ENCODE measurements at places on chromosomes 12 and 14.

DNA sequence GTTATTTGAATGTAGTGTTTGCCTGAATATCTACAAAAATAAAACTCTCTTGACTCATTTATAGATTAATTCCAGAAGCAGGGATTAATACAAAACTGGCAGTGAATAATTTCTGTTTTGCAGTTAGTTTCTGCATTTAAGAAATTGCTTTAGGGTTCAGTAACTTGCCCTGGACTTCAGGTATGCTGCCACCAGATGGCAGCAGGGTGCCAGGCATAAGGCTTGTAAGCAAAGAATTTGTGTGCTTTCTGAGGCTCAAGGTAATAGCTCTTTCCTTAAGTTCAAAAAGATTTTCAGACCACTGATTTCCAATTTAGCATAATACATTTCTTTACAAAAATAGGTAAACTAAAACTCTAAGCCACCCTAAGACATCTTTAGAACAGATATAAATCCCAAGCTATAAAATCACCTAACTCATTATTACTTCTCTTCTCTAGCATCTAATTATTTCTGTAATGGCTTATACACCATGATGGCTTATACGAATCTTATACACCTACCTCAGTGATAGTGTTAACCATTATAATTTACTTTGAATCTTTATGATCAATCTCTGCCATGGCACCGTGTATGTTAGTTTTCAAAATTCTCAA, 398.3 kb downstream of the APAF1 start:
- peak; percentile 55 for DNase-seq

- no peak for DNase-seq
Observed at GRCh38 chr12:105280966-105281693, 45.2 kb upstream of the APPL2 start.

GRCh38 chr12:49276304-49277290, 11.7 kb downstream of the TUBA1C start:
- no peak for DNase-seq

GRCh38 chr12:45713078-45713477, 16.4 kb upstream of the ARID2 start:
- DNase-seq, result no peak

GRCh38 chr14:69964841-69965240, 85.6 kb downstream of the SMOC1 start:
- no peak for DNase-seq

GRCh38 chr12:121455766-121456420, 56.0 kb downstream of the RNF34 start:
- DNase-seq, result no peak

DNA sequence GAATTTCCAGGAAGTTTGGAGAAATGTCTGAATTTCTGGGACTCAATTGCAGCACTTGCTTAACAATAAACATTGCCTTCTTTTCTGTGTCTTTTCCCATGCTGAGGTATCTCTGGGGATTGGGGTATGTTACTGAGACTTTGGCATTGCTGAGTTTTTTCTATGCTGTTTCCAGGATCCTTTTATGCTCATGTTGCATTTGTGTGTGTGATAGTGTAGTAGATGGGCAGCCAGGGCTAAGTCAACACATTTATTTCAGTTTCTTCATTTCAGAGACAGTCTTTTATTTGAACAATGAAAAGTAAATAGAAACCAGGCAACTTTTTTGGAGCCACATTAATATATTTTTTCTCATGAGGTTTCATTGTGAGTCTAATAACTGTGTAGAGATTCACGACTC, 1160.3 kb upstream of the TMEM132C start:
- DNase-seq, result no peak

DNA sequence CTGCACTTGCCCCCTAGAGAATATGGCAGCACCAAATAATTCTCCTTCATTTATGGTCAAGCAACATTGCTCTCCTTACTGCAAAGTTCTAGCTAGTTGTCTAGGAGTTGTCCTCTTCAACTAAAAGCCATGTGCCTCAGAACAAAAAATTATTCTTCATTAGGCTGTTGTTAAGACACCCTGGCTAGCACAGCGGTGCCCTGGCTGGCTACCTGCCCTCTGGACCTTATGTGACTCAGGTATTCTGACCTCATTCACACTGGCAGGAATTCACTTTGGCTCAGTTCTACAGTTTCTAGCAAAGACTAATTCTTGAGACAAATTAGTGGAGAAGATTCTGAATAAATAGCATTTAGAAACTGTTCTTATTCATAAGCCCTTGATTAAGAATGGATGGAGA, 224.4 kb upstream of the KRR1 start:
- no peak for DNase-seq

DNA sequence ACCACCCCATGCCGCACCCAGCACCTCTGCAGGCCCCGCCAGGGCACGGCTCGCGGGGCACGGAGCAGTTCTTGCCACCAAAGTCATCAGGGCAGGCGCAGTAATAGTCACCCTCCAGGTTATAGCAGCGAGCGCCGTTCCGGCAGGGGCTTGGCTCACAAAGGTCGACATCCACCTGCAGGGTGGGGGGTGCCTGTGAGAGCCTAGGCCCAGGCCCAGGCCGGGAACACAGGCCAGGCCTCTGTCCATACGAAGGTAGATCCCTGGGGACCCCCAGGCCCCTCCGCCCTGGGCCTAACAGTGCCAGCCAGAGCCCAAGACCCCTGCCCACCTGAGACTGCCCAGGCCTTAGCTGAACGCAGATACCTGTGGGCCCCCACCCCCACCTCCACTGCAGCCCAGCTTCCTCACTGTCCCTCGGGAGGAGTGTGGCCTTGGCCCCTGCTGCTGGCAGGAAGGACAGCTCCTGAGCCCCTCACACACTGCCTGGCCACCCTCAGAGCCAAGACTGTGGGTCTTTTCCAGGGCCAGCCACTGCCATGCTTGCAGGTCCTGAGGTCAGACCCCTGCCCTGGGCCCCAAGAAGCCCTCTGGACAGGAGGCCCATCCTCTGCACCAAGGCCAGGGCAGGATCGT, 19.3 kb downstream of the JAG2 start:
- no peak for DNase-seq

DNA sequence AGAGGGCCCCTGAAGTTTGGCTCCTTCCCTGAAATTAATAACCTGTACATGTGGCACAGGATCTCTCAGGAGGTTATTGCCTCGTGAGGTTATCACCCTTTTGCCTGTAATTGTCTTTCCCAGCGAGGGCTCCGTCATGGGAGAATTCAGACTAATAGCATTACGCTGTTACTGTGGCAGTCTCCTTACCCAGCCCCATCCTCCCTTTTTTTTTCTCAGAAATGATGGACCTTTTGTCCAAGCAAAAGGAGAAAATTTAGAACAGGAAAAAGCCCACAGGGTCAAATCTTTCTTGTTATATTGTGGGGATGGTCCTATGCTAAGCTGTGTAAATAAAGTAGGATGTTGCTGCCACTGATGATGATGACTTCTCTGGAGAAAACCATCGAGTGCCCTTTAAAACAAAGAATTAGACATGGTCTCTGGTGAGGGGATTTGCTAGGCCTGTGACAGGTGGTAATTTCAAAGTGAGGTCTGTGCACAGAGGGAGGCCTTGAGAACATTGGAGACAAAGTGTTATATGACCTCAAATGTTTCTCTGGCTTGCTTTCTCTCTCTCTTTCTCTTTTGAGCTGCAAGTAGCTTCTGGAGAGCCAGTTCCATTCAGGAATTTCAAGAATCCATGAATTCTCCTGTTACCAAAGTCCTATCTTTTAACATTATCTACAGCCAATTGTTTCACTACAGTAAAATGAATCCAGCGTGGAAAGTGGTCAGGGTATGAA, 357.2 kb downstream of the BMP4 start:
- DNase-seq, result no peak

- no peak for DNase-seq
Observed at GRCh38 chr14:59292921-59293534, 104.6 kb downstream of the DAAM1 start.

- DNase-seq, result no peak
Observed at GRCh38 chr12:15526033-15526432, 203.7 kb downstream of the PTPRO start.

DNA sequence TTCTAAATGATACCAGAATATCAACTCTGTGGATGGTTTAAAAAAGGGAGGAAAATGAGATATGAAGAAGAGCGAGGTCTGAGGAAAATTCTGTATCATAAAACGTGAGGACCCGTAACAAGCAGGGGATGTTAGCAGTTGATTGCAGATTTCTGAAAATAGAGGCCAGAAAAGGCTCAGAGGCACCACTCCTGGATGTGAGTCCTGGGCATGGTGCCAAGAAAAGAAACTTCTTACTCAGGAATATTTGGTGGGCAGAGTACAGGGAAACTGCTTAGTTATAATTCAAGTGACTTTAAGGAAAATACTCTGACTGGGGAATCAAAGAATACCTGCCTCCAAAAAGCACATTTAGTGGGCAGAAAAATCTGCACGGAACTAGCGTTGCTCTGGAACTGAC, 85.5 kb downstream of the PRICKLE1 start:
- DNase-seq, result no peak

DNA sequence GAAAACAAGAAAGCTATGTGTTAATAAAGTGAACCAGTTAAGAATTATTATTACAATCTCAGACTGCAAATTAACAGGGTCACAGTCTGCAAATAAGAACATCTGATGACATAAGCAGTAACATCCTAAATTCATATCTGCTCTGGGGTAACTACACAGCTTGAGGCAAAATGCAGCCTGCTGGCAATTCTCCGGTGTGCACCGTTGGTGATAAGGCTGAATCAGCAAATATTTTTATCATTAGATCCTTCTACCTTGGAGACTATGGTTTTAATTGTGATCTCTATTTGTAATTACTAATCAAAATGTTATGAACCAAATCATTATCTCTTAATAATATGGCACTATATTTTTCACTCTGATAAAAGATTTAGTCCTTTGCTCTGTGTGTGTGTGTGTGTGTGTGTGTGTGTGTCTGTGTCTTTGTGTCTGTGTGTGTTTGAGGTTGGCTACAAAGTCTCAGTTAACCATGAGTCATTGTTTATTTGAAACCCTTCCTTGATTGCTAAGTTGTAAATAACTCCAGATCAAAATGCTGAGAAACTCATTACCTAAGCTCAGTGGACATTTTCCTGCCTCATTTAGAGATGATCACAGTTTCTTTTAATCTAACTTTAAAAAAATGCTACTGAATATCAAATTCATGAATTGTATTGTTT, 442.6 kb downstream of the GXYLT1 start:
- DNase-seq, result no peak

GRCh38 chr12:99381992-99382391, 265.6 kb upstream of the GARIN6 start:
- DNase-seq, result no peak

DNA sequence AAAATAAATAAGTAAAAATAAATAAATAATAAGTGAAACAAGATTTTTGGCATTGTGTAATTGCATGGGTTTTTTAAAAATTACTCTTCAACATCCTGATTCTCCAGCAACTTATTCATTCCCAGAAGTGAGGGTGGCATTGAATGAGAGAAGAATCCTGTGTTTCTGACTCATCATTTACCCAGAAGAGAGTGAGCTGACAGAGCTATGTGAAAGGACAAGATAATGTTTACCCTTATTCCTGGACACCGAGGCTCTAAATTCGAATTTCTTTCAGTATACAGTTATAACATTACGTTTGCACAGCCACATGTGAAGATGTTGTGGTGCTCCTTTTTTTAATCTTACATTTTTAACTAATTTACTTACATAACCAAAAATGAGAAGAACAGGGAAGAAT, 36.4 kb downstream of the BBS10 start:
- DNase-seq, result no peak

GRCh38 chr12:19688532-19688931, 249.2 kb downstream of the AEBP2 start:
- no peak for DNase-seq

DNA sequence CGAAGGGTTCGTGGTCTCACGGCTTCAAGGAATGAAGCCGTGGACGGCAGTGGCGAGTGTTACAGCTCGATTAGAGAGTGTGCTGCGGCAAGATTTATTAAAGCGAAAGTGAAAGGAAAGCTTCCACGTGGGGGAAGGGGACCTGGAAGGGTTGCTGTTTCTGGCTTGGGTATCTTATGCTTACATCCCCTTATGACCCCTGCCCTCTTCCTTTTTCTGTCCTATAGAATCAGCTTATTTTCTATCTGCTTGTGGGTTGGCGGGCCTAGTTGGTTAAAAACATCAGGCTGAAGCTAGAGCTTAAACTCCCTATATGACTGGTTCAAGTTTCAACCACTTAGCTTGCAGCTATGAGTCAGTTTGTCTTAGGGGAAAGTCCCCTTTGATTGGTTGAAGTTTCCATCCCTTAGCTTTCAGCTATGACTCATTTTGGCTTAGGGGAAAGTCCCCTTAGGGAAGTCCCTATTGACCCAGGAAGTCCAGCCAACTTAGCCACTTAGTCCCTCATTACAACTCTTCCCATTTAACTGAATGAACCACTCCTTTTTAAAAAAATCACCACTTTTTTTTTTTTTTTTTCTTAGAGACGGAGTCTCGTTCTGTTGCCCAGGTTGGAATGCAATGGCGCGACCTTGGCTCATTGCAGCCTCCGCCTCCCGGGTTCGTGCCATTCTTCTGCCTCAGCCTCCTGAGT, 1494.7 kb upstream of the TMEM132C start:
- peak; percentile 19 for DNase-seq

DNA sequence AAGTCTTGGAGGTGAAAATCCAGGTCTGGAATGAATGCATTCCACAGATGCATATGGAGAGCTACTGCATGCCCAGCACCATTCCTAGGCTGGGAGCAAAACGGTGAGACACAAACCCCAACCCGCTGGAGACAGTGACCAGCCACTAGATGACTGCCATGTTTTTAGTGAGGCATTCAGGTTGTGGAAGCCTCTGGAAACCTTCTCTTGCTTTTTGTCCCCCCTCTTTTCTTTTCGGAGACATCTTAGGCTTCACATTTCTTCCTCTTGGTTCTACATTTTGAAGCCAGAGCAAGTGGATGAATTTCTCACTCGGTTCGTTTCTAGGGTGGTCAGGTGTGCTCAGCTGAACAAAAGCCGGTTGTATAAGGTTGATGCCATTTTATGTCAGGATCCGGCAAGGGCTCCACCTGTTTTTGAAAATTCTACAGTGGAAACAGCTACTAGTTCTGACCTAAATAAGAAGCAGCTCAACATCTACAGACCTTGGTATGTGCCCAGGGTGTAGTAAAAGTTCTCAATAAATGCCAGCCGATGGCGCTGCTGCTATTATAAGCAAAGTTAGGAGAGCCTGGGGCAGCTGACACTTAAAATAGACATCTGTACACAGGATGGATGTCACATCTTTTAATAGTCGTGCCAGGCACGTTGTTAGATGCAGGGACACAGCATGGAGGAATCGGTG, 1.8 kb upstream of the ZNF839 start:
- no peak for DNase-seq

- no peak for DNase-seq
Observed at GRCh38 chr14:102005336-102005735, 41.0 kb downstream of the DYNC1H1 start.

- DNase-seq, result no peak
Observed at GRCh38 chr12:52906191-52906601, 1.3 kb upstream of the KRT8 start.
